ENCODE measurements at places on chromosomes 12 and 14. TPM values are rescaled to one million over a fixed set of nuclear protein-coding genes. Genes with fewer than 3 reads are reported as not detected.

Gene SLC38A4
- 0.35 TPM for total RNA-seq

Gene RD3L
- total RNA-seq, result not detected

Gene CLEC2A
- 5.6 TPM for total RNA-seq

Gene KRT2
- not detected for total RNA-seq

Gene AJUBA
- total RNA-seq, result 54.1 TPM

Gene PTHLH
- total RNA-seq, result 0.83 TPM

Gene GLRX5
- 28.3 TPM for total RNA-seq

Gene BMP4
- total RNA-seq, result 16.8 TPM

Gene RACGAP1
- total RNA-seq, result 23.2 TPM

Gene KCNH3
- total RNA-seq, result 0.23 TPM

Gene GLIPR1L2
- total RNA-seq, result 0.23 TPM

Gene SLCO1A2
- not detected for total RNA-seq

Gene VPS33A
- 10.9 TPM for total RNA-seq

Gene MYF6
- total RNA-seq, result not detected

Gene EMC9
- 19.2 TPM for total RNA-seq

Gene RNASE7
- total RNA-seq, result not detected

Gene HHIPL1
- total RNA-seq, result 7.0 TPM
